ENCODE measurements at places on chromosomes 4 and X.
A peak's percentile ranks its signal among the peaks of the same experiment; 100 is the strongest.

DNA sequence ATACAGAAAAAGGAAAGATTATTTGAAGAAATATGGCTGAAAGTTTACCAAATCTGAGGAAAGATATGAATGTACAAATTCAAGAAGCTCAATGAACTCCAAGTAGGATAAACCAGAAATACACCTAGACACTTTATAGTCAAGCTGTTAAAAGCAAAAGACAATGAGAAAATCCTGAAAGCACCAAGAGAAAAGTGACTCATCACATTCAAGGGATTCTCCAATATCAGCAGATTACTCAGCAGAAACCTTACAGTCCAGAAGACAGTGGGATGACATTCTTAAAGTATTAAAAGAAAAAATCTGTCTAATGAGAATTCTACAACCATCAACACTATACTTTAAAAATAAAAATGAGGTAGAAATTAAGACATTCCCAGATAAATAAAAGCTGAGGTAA lies 223.8 kb upstream of the ZCCHC13 start:
- no peaks in the 10 kb centered on the region for H3K4me1 ChIP-seq
- H3K27me3 ChIP-seq, result no peaks in the 10 kb centered on the region
- no peak overlapping the region for H3K4me3 ChIP-seq
- DNase-seq, result no peak
- H3K27ac ChIP-seq, result no peak overlapping the region

GRCh38 chr4:40957281-40957680 lies 207.5 kb downstream of the NSUN7 start:
- no peak overlapping the region for H3K4me3 ChIP-seq
- H3K4me1 ChIP-seq, result no peaks in the 10 kb centered on the region
- peaks cover 3% of the 10 kb centered on the region for H3K27me3 ChIP-seq
- H3K36me3 ChIP-seq, result no peaks in the 10 kb centered on the region

GRCh38 chr4:188661502-188661901 lies 522.3 kb downstream of the TRIML1 start:
- DNase-seq, result no peak
- no peak overlapping the region for H3K4me3 ChIP-seq
- H3K36me3 ChIP-seq, result no peaks in the 10 kb centered on the region
- no peaks in the 10 kb centered on the region for H3K4me1 ChIP-seq
- H3K27me3 ChIP-seq, result no peaks in the 10 kb centered on the region

GRCh38 chr4:1014291-1015167 lies 3.1 kb downstream of the FGFRL1 start:
- no peak overlapping the region for H3K4me3 ChIP-seq
- H3K36me3 ChIP-seq, result no peaks in the 10 kb centered on the region
- peaks cover 7% of the 10 kb centered on the region for H3K4me1 ChIP-seq
- H3K27ac ChIP-seq, result no peak overlapping the region
- DNase-seq, result no peak
- H3K27me3 ChIP-seq, result no peaks in the 10 kb centered on the region

DNA sequence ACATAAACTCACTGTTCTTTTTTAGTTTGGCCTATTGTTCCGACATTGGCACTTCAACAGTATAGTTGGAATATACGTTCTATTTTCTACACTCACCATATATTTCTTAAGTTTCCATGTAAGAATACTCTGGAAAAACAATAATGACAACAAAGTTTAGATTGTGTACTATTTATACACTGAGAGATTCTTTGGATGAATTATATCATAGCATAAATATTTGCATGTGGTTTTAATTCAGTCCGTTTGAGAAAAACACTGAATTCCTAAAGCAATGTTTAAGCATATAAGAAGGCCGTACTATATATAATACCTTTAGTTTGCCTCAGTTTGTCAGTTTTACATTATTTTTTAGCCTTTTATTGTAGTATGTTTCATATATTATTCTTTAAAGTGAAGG lies 82.4 kb downstream of the RAP1GDS1 start:
- H3K27ac ChIP-seq, result no peak overlapping the region
- H3K4me3 ChIP-seq, result no peak overlapping the region
- no peak for DNase-seq
- no peaks in the 10 kb centered on the region for H3K27me3 ChIP-seq

DNA sequence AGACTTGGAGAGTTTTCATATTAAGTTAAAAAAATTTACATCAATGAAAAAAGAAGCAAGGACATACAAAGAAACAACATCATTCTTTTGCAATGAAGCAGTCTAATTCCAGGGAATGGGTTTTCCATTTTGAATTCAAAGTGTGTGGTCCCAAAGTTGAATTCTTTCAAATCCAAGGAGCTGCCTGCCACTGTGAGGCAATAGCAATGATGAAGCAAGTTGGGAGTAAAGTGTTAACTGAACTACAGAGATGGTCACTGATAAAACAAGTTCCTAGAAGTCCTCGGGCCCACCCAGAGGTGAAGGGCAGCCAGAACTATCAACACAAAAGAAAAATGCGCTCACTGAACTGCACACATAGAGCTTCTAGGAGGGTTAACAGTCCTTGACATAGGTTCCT lies 115.9 kb downstream of the RAB28 start:
- no peak for DNase-seq
- no peak overlapping the region for H3K27ac ChIP-seq
- H3K36me3 ChIP-seq, result peaks cover 4% of the 10 kb centered on the region
- no peaks in the 10 kb centered on the region for H3K27me3 ChIP-seq

- no peak overlapping the region for H3K27ac ChIP-seq
- H3K4me3 ChIP-seq, result no peak overlapping the region
- H3K36me3 ChIP-seq, result no peaks in the 10 kb centered on the region
- DNase-seq, result no peak
- peaks cover 37% of the 10 kb centered on the region for H3K27me3 ChIP-seq
These were observed 1.9 kb downstream of the GASK1B start for GRCh38 chr4:158170691-158171561.

- DNase-seq, result no peak
- no peak overlapping the region for H3K4me3 ChIP-seq
- H3K27me3 ChIP-seq, result no peaks in the 10 kb centered on the region
These were observed 53.8 kb upstream of the ATXN3L start for GRCh38 chrX:13373431-13374187.

GRCh38 chr4:17771284-17771908 lies 10.0 kb downstream of the FAM184B start:
- H3K27ac ChIP-seq, result no peak overlapping the region
- H3K27me3 ChIP-seq, result no peaks in the 10 kb centered on the region
- H3K4me3 ChIP-seq, result no peak overlapping the region
- H3K4me1 ChIP-seq, result no peaks in the 10 kb centered on the region
- H3K36me3 ChIP-seq, result no peaks in the 10 kb centered on the region

GRCh38 chr4:163544407-163545038 lies 50.0 kb downstream of the TMA16 start:
- peaks cover 4% of the 10 kb centered on the region for H3K4me1 ChIP-seq
- no peaks in the 10 kb centered on the region for H3K36me3 ChIP-seq
- no peaks in the 10 kb centered on the region for H3K27me3 ChIP-seq
- no peak overlapping the region for H3K27ac ChIP-seq

DNA sequence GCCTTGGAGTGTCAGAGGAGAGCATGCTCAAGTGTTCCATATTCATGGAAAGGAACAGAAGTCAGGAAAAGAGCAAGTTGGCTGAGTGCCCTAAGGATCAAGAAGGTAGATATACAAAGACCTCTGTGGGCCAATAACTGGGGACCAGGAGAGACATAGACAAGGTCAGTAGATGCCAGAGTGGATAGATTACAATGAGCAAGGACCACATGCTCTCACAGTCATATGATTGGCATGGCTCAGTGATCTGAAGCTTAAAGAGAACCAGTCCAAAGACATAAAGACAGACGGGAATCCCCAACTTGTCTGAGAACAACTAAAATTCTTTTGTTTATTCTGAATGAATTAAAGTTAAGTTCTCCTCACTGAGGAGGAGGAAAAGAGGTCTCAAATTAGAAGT lies 289.7 kb downstream of the HS3ST1 start:
- no peaks in the 10 kb centered on the region for H3K36me3 ChIP-seq
- H3K4me1 ChIP-seq, result no peaks in the 10 kb centered on the region
- no peak overlapping the region for H3K27ac ChIP-seq

GRCh38 chrX:3320471-3321046 lies 25.9 kb downstream of the MXRA5 start:
- H3K27me3 ChIP-seq, result no peaks in the 10 kb centered on the region
- no peak for DNase-seq
- H3K4me1 ChIP-seq, result no peaks in the 10 kb centered on the region

DNA sequence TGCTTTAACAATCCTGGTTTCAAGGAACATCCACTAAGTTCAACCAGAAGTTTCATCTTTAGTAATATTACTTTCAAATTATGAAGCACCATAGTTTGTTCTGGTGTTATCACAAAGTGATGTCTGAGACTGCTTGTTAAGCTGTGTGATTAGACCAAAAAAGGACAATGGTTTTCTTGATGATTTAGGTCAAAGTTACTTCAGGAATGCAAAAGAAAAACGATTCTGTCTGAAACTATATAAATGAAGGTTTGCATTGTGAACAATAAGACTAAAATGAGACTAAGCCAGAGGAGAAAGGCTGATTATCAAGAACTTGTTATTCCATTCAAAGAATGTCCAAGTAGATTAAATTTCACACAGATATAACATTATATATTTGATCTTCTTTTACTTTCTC lies 122.4 kb upstream of the ETNPPL start:
- H3K27ac ChIP-seq, result no peak overlapping the region
- DNase-seq, result no peak
- no peaks in the 10 kb centered on the region for H3K36me3 ChIP-seq
- peaks cover 5% of the 10 kb centered on the region for H3K4me1 ChIP-seq
- H3K4me3 ChIP-seq, result no peak overlapping the region

DNA sequence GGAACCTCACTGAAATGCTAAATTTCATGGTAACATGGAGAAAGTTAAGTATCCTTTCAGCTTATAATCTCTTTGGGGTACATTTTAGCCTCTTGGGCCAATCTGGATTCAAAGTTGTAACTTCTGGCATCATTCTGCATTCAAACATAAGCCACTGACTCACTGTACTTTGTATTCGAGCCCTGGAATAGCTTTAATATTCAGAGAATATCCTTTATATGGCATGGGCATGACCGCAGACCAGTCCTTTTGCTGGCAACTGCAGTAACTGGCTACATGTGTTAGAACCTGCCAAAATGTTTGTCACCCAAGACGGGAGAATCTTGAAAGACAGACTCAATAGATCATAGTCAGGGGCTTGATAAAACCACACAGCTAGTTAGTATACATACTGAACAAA lies 3.3 kb downstream of the GASK1B start:
- no peak overlapping the region for H3K27ac ChIP-seq
- no peak overlapping the region for H3K4me3 ChIP-seq
- no peak for DNase-seq
- peaks cover 5% of the 10 kb centered on the region for H3K4me1 ChIP-seq
- H3K27me3 ChIP-seq, result peaks cover 40% of the 10 kb centered on the region
- no peaks in the 10 kb centered on the region for H3K36me3 ChIP-seq

GRCh38 chr4:39124885-39125599 lies 57.3 kb upstream of the WDR19 start:
- no peak for DNase-seq
- peaks cover 18% of the 10 kb centered on the region for H3K36me3 ChIP-seq
- H3K4me3 ChIP-seq, result no peak overlapping the region
- no peaks in the 10 kb centered on the region for H3K27me3 ChIP-seq

GRCh38 chr4:145177906-145178538 lies 2.4 kb downstream of the OTUD4 start:
- peaks cover 31% of the 10 kb centered on the region for H3K36me3 ChIP-seq
- H3K27ac ChIP-seq, result peak overlapping the region; percentile 97
- no peak for DNase-seq
- H3K4me3 ChIP-seq, result peak overlapping the region; percentile 93
- H3K4me1 ChIP-seq, result peaks cover 41% of the 10 kb centered on the region

DNA sequence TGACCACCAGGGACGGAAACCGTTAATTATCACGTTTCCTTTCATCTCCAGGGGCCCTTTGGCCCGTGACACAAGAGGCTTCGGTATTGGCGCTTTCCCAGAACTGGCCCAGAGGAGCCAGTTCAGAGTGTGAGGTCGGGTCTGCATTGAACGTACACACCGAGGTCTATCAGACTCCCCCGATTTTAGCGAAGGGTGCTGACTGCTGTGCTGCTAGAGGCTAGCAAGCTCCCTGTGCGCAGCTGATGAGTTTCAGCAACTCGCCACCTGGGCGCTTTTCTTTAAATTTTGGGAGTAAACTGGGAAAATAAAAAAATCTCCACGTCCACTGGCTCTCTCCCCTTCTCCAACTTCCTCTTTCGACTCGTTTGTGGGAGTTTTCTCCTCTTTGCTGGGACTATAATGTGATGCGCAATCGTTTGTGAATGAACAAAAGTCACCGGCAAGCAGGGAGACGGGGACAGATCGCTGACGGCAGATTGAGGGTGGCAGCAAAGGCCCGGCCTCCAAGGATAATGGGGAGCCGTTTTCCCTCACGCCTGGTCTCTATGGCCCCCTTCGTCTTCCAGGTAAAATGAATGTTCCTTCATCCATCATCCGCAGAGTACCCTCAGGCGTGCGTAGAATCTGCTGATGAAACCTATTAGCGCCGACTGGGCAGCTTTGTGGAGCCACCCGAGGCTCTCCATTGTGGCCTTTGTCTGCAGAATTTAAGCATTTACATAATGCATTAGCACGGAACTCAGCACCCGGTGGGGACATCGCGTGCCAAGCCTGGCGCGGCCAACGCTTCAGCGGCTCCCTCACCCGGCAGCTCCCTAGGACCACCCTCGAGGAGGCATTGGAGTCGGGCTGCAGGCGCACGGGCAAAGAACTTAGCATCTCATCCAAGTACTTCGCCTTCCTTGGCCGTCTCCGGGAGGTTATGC lies 1.6 kb upstream of the LRAT start:
- H3K4me1 ChIP-seq, result peaks cover 16% of the 10 kb centered on the region
- DNase-seq, result no peak
- H3K4me3 ChIP-seq, result no peak overlapping the region
- H3K27me3 ChIP-seq, result peaks cover 77% of the 10 kb centered on the region
- H3K27ac ChIP-seq, result no peak overlapping the region

DNA sequence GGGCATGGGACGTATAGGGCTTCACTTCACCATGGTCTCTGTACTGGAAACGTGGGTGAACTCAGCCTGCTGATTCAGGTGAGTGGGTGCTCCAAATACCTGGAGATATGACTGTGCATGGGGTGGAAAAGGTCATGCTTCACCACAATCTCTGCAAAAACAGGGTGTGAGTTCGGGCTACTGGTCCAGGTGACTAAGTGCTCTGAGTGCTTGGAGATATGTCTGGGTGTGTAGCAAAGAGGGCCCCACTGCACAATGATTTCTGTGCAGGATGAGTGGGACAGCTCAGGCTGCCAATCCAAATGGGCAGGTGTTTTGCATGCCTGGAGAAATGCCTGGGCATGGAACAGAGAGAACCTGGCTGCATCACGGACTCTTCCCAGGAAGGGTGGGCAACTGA lies 11.2 kb upstream of the CPXCR1 start:
- no peaks in the 10 kb centered on the region for H3K27me3 ChIP-seq
- H3K27ac ChIP-seq, result no peak overlapping the region
- no peaks in the 10 kb centered on the region for H3K4me1 ChIP-seq
- H3K36me3 ChIP-seq, result no peaks in the 10 kb centered on the region
- no peak for DNase-seq

DNA sequence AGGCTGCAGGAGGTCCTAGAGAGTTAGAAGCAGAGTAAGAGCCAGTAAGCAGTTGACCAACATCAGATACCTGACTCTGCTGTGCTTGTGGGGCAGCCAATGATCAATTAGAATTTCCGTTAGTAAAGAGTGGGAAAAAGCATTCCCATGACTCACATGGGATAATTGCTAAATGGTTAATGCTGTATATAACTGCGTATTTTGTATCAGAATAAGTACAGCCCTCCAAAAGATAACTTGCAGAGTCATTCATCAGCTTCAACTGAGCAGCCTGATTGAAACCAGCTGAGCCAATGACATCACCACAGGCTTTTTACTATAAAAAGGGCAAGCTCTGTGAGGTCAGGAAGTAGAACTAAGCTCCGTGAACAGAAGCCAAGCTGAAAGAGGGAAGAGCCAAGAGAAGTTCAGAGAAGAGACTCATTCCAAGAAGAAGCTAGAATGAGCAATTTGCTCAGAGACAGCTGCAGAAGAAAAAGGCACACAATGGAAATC lies 67.9 kb downstream of the PPP3CA start:
- no peak overlapping the region for H3K27ac ChIP-seq
- H3K36me3 ChIP-seq, result peaks cover 10% of the 10 kb centered on the region
- H3K27me3 ChIP-seq, result no peaks in the 10 kb centered on the region
- peaks cover 37% of the 10 kb centered on the region for H3K4me1 ChIP-seq

Data from activated CD8-positive, alpha-beta memory T cell treated with anti-CD3 and anti-CD28 coated beads, Interleukin-2, amount 10 ng/mL, durations not matched to agents 7 days and 5 days (primary cell).